NCI-H2107 (cell line): ENCODE measurements at places on chromosomes 3 and 15.

GRCh38 chr15:101276501-101277037 lies 716 bp downstream of the SELENOS start:
- DNase-seq = no peak

DNA sequence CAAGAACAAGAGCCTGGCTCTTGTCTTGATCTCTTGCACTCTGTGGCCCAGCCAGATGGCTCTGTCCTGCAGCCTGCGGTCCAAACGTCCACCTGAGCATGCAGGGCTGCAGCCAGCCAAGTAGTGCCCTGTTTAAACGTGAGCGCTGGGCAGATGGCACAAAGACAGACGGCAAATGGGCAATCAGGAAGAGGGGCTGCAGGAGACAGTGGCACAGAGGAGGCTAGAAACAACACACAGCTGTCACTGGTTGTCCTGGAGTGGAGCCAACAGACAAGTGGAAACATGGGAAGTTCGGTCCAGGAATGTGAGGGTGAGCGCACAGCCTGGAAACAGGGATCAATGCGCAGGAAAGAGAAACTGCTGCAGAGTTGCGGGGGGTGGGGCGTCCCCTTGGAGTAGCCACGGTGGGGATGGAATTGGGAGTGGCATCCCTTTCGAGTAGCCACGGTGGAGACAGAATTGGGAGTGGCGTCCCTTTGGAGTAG lies 10.7 kb upstream of the ZXDC start:
- DNase-seq = no peak

DNA sequence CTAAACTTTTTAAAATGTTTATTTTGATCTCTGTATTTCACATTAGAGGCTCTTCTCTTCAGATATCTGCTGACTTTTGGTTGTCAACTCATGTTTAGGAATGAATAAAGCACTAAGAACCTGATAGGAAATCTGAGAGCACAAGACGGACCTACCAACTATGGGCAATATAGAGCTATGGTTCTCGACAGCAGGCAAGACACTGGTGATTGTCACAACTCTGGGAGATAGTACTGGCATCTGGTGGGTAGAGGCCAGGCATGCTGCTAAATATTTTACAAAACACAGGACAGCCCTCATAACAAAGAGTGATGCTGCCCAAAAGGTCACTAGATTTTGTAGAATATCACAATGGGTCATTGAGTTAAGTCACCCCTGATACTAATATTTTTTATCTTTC lies 17.5 kb upstream of the GJD2 start:
- no peak for DNase-seq

GRCh38 chr3:144273601-144274000 lies 302.0 kb downstream of the DIPK2A start:
- no peak for DNase-seq

- DNase-seq = no peak
Observed at GRCh38 chr3:180116658-180117057, 79.9 kb upstream of the PEX5L start.

GRCh38 chr3:171323938-171324536 lies 136.2 kb downstream of the TNIK start:
- DNase-seq = no peak

DNA sequence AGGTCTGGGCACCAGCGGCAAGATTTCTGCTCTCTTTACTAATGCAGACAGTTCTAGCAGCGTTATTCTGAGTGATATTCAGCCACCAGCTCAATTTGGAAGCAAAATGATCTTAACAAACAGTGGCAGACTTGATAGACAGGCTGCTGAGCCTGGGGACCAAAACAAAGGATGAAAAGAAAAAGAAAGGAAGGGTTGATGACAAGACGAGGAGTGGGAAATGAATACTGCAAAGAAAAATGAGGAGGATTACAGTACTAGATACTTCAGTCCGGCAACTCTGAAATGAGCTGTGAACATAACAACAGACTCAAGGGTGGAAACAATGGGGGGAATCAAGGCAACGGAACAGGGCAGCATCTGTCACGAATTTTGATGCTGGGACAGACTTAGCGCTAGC lies 28.8 kb downstream of the FHIT start:
- DNase-seq = no peak

- DNase-seq = no peak
Observed at GRCh38 chr3:146067048-146067447, 93.9 kb downstream of the PLOD2 start.

GRCh38 chr3:101262393-101263240 lies 57.8 kb downstream of the IMPG2 start:
- no peak for DNase-seq

DNA sequence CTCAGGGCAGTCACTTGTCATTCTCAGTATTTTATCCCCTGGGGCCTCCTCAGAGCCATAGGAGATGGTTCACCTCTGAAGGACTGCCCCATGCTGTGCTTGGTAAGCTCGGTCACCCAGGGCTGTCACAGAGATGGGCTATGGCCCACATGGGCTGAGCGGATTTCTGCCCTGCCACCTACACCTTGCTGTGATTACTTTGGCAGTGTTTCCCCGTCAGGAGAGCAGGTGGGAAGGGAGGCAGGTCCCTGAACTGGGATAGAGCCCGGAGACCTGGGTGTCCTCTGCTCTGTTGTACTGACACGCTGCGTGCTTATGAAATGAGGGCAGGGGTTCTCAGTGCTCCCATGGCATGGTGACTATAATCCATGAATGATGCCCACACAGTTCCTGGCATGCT lies 48.9 kb downstream of the APBA2 start:
- no peak for DNase-seq

GRCh38 chr15:43165801-43166325 lies 19.3 kb upstream of the CCNDBP1 start:
- no peak for DNase-seq

DNA sequence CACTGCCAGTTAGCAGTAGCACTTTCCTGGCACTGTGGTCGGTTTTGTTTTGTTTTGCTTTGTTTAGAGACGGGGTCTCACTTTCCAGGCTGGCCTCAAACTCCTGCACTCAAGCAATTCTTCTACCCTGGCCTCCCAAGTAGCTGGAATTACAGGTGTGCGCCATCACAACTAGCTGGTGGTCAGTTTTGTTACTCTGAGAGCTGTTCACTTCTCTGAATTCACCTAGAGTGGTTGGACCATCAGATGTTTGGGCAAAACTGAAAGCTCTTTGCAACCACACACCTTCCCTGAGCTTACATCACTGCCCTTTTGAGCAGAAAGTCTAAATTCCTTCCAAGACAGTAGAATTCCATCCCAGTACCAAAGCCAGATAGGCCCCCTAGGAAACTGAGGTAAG lies 22.6 kb downstream of the CLDN18 start:
- DNase-seq = no peak

DNA sequence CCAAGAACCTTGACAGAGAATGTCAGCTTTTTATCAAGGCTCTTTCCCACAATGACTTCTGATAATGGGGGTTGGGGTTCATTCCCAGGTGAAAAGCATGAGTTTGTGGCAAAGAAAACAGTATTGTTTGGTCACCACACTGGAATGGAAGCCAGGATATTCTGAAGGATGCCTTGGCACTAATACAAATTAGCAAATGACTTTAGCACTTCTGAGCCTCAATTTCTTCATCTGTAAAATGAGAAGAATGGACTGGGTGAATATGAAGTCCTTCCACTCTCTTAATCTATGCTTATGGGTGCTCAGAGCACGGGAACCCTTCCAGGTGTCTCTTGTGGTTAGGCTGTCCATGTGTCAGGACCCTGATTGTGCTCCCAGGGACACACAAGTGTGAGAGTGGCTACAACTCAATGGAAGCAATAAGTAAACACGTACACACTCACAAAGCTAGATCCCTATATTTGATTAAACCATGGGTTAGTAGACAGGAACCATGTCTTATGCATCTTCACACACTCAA lies 21.4 kb downstream of the RAB27A start:
- DNase-seq = no peak

DNA sequence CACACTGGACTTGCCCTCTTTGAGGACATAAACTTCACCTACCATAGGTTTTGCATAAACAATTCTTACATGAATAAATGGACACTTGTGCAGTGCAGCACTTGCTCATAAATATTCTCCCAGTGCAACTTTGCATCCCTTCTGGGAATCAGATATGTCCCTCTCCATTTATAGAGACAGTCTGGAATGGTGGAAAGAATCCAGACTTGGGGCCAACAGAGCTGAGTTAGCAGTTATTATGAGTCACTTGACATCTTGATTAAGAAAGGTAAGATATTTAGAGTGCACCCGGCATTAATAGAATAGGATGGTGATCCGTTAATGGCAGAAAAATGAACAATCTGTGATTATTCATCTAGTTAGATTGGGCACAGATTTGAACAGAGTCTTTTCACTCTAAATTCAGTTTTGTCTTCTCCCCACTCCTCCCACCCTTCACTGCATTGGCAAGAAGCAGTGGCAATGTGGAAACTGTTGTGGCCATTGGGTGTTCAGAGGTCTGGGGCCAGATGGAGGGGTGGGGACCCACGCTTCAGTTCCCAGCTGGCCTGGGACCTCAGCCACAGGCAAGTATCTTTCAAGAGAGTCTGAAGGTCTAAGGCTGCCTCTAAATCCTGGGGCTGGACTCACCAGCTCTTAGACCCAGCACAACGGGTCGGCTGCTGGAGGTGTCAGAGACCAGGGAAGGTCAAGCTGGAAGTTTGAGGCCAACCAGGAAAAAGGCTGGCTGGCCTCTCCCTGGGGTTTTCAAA lies 58.9 kb upstream of the KY start:
- DNase-seq = no peak

DNA sequence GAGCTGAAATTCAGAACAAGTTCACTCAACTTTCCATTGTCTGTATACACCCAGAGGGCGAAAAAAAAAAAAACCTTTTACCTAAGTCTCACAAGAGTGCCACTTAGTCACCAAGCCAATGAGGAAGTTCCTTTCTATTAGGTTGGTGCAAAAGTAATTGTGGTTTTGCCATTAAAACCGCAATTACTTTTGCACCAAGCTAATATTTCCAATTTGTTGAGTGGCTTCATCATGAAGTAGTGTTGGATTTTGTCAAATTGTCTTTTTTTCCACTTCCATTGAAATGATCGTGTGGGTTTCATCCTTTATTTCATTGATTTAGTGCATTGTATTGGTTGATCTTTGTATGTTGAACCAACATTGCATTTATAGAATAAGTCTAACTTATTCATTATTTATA lies 253.9 kb downstream of the ZIC4 start:
- no peak for DNase-seq

GRCh38 chr3:194812176-194812575 lies 126.5 kb downstream of the FAM43A start:
- no peak for DNase-seq

DNA sequence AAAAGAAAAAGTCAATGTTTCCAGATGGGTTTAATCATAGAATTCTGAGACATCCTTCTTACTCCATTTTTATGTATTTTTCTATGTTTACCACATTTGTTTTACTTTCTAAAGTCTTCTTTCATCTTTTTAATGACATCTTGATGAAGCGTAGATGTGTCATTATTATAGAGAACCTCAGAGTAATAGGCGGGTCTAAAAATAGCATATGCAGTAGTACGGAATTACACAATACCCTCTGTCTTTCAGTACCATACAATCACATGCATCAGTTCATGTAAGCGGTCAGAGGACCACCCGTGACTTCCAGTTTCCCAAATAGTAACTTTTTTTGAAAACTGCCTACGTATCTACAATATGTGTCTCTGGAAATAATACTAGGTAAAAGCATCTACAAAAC lies 224.0 kb downstream of the PLOD2 start:
- no peak for DNase-seq

- DNase-seq = no peak
Observed at GRCh38 chr3:25155652-25156471, 272.2 kb upstream of the RARB start.

- no peak for DNase-seq
Observed at GRCh38 chr3:64824394-64824909, 136.7 kb upstream of the ADAMTS9 start.
